ENCODE measurements at places on chromosomes 4 and X.

DNA sequence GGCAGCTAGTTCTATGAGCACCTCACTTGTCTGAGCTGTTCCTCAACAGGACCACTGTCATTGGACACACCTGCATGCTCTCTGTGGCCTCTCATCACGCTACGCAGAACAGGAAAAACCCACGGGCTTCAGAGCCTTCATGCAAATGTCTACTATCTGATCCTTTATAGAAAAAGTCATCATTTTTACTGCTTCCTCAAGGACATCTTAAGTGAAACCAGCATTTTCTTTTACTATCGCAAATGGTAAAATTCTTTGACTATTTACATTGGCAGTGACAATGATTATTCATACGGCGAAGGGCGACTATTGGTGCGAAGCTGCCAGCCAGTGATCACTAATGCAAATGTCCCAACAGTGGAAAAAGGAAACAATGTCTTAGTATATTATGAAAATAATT, 147.0 kb downstream of the AFAP1 start:
- DNase-seq: no peak

DNA sequence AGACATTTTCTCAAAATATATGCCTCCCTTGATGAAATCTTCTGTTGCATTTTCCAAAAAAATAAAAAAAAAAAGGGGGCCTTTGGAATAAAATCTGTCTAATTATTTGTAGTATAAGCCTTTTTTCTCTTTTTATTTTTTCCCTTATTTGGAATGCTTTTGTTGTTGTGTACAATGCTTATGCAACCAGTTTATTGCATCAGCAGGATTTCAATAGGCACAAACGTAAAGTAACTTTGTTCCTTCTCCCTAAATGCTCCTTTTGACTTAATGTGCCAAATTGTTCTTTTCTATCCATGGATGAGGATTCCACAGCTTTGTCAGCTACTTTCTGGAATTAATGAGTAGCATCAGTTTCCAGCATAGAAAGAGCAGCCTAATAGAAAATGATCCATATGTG, 59.6 kb upstream of the HPGD start:
- no peak for DNase-seq

DNA sequence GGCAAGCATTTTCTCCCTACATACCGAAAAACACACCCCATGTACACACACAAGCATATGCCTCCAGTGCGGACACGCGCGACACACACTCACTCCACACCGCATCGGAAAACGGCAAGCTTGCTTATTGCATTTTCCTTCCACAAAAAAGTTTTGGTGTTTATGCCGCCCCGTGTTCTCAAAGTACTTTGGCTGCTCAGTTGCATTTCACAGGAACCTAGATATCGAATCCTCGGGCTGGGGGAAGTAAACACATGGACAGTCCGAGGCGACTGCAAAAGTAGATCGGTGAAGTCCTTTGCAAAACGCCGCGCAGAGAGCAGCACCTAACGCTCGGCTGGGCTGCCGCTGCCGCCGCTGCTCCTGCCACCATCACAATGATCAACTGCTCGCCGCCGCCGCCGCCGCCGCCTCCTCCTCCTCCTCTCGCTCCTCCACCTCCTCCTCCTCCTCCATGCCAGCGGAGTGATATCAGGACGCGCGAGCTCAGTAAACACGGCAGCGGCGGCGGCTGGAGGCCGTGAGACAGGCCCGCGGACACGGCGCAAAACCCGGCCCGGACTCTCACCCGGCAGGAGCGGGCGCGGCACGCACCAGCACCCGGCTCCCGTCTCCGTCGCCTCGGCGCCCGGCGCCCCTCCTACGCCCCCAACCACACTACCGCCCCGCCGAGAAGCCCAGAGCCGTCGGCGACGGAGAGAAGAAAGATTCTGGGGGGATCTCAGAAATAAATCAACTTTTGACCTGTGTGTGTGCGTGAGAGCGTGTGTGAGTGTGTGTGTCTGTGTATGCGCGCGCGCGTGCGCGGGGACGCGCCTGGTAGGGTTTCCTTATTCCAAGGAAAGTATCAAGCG, at the start of gene MAML3:
Gene MAML3, minus strand, starts transcription at position 467 of the 854 bp plus-strand sequence. CDS start 857 bp downstream, outside the sequence.
- DNase-seq: peak; percentile 94

- no peak for DNase-seq
Measured at GRCh38 chr4:129113434-129113833, 17.5 kb downstream of the C4orf33 start.

GRCh38 chr4:33104273-33104672, 2384.1 kb downstream of the PCDH7 start:
- DNase-seq: no peak

DNA sequence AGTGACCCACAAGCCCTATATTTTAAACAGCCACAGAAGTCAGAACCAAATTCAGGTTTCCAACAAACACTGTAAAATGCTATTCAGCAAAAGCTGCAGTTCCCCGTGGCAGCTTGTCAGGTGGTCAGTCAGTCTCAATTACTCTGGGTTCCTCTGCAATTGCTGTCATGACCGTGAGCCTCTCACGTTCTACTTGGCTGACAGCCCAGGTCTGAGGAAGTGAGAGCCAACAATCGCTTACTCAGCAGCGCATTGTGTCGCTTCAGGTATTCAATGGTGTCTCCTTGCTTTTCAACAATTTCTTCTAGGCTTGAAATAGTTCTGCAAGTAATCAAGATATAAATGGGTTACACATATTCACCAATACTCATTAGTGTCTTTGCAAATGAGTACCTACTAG, 25.8 kb downstream of the TRIM75 start:
- no peak for DNase-seq

- no peak for DNase-seq
Measured at GRCh38 chrX:10756441-10756840, 136.1 kb upstream of the MID1 start.

DNA sequence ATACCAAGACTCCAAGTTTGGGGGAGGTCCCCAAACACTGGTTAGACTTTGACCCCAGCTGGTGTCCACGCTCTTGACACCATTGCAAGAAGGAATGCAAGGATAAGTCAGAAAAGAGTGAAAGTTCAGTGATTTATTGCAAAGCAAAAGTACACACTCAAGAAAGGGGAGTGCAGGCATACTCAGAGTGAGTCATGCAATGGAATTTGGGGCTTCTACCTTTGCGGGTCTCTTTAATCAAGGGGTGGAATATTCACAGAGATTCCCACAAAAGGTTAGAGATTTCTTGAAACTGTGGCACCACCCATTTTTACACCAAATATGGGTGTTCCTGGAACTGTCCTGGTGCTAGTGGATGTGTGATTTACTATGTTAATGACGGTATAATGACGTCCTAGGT, 5.2 kb upstream of the SMIM10L2A start:
- no peak for DNase-seq

DNA sequence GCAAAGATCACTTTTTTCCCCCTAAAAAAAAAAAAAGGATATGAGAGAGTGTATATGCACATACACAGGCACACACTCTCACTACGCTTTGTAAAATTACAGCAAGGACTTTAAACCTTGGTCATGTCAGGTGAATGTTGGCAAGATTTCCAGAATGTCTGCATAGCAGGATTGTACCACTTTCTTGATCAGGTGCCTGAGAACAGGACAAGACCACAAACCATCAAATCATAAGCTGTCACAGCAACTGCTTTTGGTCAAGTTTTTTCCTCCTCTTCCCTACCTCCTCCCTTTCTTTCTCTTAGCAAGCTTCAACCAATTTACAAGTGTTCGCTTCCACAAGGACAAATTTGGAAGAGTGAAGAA, 15.3 kb downstream of the PPARGC1A start:
- DNase-seq: no peak

GRCh38 chr4:2284161-2284933, 22.4 kb upstream of the MXD4 start:
- DNase-seq: no peak

GRCh38 chr4:140141210-140141835, 12.7 kb downstream of the MAML3 start:
- no peak for DNase-seq

Data from progenitor cell of endocrine pancreas (in vitro differentiated cells).